ENCODE measurements at places on chromosomes 13 and 19.

DNA sequence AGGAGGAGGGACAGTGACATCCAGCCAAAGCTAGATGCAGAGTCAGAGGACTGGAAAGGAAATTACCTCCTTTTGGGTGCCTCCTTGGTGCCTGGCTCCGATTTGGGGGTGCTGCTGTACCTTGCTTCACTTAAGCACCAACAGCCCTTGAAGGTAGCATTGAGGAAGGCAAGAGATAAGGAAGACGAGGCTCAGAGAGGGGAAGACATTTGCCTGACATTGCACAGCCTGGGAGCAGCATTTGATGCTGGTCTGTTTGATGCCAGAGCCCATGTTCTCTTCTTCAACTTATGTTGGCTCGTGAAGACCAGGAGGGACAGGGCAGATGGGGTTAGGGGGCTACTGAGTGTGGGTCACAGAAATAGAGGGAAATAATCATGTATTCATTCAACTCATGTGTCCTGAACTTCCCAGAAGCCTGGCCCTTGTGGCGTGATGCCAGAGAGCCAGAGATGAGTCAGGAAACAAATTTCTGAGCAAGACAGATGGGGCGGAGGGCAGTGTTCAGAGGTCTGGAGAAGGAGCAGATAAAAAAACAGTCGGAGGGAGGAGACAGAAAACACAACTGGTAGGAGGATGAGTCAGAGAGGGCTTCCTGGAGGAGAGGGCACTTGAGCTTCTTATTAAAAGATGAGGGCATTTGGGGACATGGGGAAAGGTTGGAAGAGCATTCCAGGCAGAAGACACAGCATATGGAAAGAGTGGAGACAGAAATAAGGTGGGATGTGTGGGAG lies 3.0 kb upstream of the C19orf81 start:
- no peak for DNase-seq

DNA sequence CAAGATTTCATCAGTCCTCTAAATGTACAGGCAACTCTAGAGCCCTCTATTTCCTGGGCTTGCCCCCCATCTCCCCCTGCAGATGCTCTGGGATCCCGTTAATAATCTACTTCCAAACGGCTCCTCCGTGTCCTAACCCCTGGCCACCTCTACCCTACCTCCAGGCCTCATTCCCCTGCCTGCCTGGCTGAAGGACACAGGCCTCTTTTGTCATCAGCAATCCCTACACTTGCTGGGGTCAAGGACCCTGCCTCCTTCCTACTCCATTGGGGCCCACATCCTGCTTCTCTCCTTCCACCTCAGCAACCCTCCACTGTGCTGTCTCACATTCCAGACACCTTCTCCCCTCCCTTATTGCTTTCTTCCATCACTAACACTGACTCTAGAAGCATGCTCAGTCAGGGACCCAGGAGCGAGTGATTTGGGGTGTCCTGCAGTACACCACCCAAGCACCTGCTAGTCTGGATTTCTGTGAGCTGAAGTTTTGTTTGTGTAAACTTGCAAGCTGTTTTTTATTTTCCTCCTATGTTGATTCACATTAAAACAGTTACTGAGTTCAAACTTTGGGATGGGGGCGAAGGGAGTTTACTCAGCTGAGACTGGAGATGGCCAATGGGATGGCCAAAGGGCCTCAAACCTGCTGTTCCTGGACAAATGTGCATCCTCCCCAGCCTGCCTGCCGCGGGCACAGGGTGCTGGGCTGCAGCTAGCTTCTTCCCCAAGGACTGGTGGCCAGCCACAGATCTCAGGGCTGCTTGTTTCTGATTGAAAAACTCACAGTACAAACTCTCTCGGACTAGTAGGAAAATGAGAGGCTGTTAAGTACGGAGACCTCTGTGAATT lies 314.7 kb downstream of the FOXO1 start:
- DNase-seq = no peak

GRCh38 chr13:75327135-75327510 lies 154.8 kb downstream of the TBC1D4 start:
- no peak for DNase-seq

DNA sequence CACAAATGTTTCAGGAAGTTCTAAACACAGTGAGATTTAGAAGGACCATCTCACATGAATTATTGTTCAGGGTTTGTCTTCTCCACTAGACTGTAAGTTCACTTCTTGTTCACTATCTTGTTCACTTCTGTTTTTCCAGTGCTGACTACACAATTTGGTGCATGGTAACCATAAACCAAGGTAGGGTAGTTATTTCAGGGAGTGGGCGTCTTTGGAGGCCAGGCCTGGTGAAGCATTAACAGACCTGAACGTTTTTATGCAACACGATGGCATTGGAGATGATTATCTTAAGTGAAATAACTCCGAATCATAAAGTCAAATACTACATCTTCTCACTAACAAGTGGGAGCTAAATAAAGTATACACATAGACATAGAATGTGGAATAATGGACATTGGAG lies 14.4 kb upstream of the OXGR1 start:
- no peak for DNase-seq

GRCh38 chr13:31952641-31953380 lies 78.8 kb upstream of the FRY start:
- no peak for DNase-seq

GRCh38 chr19:30362156-30362754 lies 9.9 kb upstream of the ZNF536 start:
- peak; percentile 74 for DNase-seq

DNA sequence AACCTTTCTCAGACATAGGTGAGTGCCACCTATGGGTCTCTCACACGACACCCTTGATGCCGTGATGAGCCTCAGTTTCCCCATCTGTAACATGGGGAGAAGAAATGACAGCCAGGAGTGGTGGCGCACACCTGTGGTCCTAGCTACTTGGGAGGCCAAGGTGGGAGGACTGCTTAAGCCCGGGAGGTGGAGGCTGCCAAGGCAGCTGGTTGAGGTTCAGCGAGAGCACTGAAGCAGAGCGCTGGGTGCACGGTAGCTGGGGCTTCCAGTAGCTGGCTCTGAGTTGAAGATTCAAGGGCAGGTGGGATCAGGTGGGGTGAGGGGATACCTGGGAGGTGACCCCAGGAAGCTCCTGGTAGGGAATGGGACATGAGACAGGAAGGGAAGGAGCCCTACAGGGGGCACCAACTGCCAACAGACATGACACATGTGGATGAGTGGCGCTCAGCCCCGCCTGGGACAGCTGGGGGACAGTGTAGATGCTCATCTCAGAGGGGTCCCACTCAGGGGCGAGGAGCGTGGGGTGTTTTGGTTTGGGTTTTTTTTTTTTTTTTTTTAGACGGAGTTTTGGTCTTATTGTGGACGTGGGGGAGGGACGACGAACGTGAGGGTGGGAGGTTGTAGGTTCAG lies 6.5 kb upstream of the SSBP4 start:
- no peak for DNase-seq

GRCh38 chr13:27770809-27771208 lies 21.5 kb upstream of the GSX1 start:
- no peak for DNase-seq

- DNase-seq = no peak
Measured at GRCh38 chr19:33956941-33957340, 160.3 kb downstream of the KCTD15 start.

DNA sequence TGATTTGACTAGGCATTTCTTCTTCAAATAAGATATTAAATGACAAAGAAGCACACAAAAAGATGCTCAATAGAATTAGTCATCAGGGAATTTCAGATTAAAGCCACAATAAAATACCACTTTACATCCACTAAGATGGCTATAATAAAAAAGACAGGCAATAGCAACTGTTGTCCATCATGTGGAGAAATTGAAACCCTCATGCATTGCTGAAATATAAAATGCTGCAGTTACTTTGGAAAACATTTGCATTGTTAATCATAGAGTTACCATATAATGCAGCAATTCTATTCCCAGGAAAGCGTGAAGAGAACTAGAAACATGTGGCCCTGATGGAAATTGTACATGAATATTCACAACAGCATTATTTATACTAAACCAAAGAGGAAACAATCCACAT lies 605.5 kb upstream of the SLITRK1 start:
- DNase-seq = no peak

Measured in foreskin melanocyte (primary cell).